Heart left ventricle (tissue), 16 donors: ENCODE measurements at places on chromosomes 7 and 10. TPM values are rescaled to one million over a fixed set of nuclear protein-coding genes. Genes with fewer than 3 reads are reported as not detected.

DNA sequence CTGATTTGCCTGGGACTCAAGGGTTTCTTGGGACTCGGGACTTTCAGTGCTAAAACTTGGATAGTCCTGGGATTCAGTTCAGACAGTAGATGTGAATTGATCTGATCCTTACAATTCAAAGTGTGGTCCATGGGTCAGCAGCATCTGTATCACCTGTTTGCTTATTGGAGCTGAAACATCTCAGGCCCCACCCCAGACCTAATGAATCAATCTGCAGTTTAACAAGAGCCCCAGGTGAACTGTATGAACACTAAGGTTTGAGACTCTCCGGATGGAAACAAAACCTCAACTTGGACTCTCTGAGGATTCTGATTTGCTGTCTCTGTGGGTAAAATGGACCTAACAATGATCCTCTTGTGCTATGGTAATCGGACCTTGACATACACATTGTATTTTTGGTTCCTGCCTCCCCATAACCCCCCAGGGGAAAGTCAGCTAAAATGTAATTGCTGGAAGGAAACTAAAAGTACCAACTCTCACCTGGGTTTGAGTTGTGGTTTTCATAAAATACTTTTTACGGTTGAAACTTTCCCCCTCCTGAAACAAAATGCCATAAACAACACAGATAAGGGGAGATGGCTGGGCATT, 11.7 kb downstream of the CYP26A1 start:
- no peak for DNase-seq

- DNase-seq, result no peak
Measured at GRCh38 chr7:13998866-13999265, 9.4 kb upstream of the ETV1 start.

GRCh38 chr7:2802504-2803341, 41.4 kb downstream of the GNA12 start:
- peak; percentile 69 for DNase-seq

- DNase-seq, result no peak
Measured at GRCh38 chr10:88292185-88292514, 291.0 kb downstream of the RNLS start.

GRCh38 chr10:97922022-97922758, 72.5 kb downstream of the GOLGA7B start:
- DNase-seq, result no peak

GRCh38 chr7:85275204-85275603, 88.3 kb upstream of the SEMA3D start:
- DNase-seq, result no peak

- DNase-seq, result no peak
Measured at GRCh38 chr7:3378390-3379150, 77.5 kb downstream of the SDK1 start.

DNA sequence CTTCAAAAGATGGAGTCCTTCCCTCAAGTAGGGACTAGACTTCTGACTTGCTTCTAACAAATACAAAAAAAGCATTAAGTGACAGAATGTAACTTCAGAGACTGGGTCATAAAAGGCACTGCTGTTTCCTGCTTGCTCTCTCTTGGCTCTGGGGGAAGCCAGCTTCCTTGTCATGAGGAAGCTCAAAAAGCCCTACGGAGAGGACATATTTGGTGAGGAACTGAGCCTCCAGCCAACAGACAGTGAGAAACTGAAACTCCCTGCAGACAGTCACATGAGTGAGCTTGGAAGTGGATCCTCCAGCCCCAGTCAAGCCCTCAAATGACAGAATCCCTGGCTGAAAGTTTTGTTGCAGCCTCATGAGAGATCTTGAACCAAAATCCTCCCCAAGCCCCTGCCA, 26.3 kb upstream of the SLC35G1 start:
- DNase-seq, result no peak

DNA sequence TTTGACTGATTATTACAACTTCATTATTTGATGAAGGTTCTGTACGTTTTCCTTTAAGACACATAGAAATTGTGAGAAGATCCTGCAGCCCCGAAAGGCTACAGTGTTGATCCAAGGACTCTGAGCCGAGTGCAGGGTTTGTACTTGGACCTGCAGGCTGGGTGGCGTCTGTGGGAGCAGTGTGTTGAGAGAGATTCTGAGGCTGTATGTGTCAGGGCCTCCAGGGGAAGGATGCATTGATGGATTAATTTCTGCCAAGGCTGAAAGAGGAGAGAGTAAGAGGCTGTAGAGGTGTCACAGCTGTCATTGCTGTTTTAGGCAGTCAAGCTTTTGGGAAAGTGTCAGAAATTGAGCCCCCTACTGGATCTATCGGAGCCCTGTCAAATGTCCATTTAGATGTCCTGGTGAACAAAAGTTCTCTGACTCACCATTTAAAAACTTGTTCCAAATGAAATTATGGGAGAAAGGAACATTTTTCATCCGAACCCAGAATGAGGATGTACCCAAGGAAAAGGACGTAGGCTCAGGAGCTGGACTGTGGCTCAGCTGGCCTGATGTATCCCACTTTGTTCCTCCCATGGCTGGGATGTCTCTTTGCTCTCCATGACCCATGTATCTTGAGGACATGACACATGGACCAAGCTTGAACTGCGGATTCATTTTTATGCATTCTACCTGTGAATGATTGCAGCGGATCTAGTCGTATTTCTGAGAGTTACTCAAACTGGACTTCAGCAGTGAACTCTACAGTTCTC, 102.2 kb downstream of the TCF7L2 start:
- DNase-seq, result no peak

GRCh38 chr10:86155054-86155921, 211.3 kb downstream of the GRID1 start:
- no peak for DNase-seq

GRCh38 chr7:107876916-107877315, 14.1 kb upstream of the DLD start:
- no peak for DNase-seq

- no peak for DNase-seq
Measured at GRCh38 chr7:155825336-155825735, 13.1 kb upstream of the SHH start.

GRCh38 chr7:121237601-121238000, 91.2 kb upstream of the WNT16 start:
- no peak for DNase-seq

The ACTL6B gene
- not detected for total RNA-seq

The KIN gene
- total RNA-seq, result 6.8 TPM

The ADCK2 gene
- total RNA-seq, result 6.8 TPM

The TMEM213 gene
- total RNA-seq, result not detected

The IGF2BP3 gene
- 1.1 TPM for total RNA-seq

The PAPOLB gene
- 0.38 TPM for total RNA-seq

The TMEM60 gene
- total RNA-seq, result 8.2 TPM
